ENCODE measurements at places on chromosomes 3 and 15.

DNA sequence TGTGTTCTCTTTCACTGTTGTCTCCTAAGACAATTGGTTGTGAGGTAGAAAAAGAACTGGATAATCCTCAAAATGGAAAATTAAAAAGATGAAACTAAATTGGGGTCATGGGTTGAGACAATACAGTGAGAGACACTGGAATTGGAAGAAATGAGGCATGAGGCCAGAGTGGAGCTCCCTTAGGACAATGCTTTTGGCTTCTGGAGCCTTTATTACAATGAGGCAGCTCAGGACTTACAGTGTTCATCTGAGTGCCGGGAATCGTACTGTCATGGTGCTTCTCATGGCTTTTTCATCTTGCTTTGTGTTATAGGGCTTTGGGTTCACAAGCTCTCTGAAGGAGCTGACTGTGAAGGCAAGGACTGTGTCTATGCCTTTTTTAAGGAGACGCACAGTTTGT lies 293.5 kb downstream of the SOX2 start:
- DNase-seq: no peak

DNA sequence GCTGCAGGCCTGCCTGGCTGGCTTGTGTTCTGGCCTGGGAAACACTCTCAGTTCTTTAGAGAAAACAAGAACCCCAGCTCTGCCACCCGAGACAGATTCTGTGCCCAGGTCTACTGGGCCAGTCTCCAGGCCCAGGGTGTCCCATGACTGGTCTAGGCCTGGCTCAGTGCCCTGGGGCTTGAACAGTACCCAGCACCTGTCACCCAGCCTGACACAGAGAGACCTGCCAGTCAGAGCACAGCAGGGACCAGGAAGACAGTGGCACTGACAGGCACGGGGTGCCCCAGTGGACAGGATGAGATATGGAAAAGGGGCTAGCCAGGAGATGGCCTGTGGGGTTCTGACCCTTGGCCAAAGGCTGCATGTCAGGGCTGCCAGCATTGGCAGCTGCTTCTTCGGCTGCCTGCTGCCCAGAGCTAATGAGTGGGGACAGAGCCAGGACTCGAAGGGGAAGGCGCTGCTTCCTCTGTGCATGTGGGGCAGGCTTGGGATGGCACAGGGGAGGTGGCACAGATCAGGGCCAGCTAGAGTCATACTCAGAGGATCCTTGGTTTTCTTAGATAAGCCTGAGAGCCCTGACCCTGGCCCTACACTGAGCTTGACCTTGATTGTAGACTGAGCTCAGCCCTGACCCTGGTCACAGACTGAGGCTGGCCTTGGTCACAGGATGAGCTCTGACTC lies 15.1 kb downstream of the CCDC33 start:
- no peak for DNase-seq

DNA sequence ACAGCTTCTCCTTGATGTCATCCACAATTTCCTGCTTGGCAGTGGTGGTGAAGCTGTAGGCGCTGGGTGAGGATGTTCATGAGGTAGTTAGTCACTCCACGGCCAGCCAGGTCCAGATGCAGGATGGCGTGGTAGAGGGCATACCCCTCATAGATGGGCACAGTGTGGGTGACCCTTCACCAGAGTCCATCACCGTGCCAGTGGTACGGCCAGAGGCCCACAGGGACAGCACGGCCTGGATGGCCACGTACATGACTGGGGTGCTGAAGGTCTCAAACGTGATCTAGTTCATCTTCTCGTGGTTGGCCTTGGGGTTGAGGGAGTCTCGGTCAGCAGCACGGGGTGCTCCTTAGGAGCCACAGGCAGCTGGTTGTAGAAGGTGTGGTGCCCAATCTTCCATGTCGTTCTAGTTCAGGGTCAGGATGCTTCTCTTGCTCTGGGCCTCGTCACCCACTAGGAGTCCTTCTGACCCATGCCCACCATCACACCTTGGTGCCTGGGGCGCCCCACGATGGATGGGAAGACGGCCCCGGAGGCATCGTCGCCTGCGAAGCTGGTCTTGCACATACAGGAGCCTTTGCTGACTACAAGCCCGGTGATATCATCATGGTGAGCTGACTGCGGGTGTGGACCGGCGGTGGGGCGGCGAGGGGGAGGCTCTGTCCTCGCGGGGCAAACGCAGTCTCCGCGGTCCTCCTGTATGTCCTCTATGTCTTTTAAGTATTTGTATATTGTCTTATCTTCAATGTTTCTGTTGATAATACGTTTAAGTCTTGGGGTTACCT lies 1119.0 kb downstream of the NAALADL2 start:
- no peak for DNase-seq

GRCh38 chr3:57108684-57109083 lies 48.2 kb downstream of the SPATA12 start:
- no peak for DNase-seq

DNA sequence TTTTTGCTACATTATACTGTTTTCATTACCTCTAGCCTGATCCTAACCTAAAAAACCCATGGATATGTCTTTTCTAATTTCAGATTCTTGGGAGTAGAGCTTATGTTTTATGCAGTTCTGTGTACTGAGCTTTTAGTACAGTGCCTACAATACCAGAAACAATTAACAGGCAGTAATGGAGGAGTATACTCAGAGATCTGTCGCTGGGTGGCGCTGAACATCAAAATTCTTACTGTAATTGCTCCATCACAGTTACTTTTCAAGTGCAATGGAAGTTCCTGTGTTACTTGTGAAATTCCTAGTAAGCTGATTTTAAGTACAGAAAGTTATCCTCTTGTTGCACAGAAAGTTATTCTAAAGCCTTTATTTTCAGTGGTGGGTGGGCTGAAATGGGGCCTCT lies 66.9 kb downstream of the RNF13 start:
- DNase-seq: no peak

DNA sequence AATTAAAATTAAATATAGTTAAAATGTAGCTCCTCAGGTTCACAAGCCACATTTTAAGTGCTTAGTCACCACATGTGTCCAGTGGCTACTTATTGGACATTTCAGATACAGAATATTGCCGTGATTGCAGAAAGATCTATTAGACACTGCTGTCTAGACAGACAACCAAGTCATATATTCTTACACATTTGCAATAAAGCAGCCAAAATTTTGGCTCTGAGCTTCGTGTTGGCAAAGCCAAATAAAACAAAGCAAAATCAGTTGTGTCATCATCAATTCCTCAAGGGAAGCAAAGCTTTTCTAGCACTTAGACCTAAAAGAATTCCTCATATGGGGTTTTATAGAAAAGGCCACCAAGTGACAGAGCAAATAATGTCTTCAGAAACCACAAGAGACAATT lies 193.1 kb upstream of the LPP start:
- DNase-seq: no peak

DNA sequence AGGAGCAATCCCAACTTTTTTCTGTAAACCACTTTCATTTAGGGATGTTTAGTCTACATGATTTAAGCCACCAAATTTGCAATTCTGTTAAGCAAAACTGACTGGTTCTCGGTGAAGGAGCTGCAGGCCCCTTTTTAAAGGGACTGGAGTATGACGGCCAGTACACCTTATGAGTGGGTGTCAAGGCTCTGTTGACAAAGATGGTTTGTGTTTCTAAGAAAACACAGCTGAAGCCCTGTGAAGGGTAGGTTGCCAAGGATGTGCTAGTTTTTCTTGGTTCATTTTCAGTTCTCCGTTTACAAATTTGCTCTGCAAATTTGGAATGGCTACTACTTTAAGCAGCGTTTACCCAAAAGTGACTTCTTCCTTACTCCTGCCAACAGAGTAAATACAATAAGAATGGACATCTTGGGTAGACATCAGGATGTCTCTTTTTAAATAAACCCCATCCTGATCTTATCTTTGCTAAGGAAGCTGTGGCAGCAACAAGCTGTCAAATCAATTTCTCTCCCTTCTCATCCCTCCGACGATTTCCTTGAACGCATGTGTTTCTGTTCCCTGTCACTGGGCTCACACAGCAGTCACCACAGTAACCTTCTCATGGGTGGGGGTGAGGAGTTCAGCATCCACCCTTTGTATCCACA lies 58.2 kb upstream of the CMTM8 start:
- DNase-seq: no peak

- no peak for DNase-seq
Measured at GRCh38 chr15:92079647-92080255, 226.2 kb downstream of the SLCO3A1 start.

GRCh38 chr3:102230057-102230456 lies 204.8 kb upstream of the ZPLD1 start:
- no peak for DNase-seq

DNA sequence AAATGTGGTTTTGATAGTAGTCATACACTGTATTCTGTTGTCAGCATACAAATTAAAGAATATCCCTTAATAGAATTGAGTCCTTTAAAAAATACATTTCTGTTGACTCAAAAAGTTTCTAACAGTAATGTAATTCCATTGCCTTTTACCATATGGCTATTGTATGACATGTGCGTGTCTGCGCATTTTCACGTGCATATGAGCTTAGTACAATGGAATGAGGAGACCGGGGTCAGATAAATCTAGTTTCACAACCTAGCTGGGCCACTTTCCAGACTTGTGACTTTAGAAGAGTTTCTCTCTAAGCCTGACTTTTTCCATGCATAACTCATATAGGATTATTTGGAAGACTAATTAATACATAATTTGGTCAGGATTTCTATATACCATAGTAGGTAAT lies 38.7 kb downstream of the ZBTB38 start:
- DNase-seq: no peak

- DNase-seq: no peak
Measured at GRCh38 chr3:146307456-146307725, 56.5 kb upstream of the PLSCR4 start.

- DNase-seq: no peak
Measured at GRCh38 chr3:187183210-187183862, 13.9 kb upstream of the RTP1 start.

- DNase-seq: no peak
Measured at GRCh38 chr3:108507902-108508301, 2.5 kb downstream of the MYH15 start.

- DNase-seq: no peak
Measured at GRCh38 chr3:169641167-169641566, 22.3 kb downstream of the MECOM start.

DNA sequence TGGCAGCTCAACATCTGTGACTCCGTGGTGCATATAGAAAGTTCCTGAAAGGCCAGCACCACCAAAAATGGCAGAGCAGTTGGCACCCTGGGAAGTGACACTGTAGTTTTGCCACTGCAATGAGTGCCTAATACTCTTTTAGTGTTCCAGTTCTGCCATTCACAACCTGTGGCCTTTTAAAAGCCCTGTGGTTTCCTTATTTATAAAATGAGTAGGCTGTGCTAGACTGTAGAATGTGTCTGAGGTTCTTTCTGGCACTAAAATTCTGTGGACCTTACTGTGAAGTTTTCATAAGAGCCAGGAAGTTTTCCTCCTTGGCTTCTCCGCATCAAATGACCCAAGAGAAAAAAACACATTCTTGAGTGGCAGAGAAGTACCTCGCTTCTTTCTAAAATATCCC lies 74.1 kb downstream of the MME start:
- DNase-seq: no peak

DNA sequence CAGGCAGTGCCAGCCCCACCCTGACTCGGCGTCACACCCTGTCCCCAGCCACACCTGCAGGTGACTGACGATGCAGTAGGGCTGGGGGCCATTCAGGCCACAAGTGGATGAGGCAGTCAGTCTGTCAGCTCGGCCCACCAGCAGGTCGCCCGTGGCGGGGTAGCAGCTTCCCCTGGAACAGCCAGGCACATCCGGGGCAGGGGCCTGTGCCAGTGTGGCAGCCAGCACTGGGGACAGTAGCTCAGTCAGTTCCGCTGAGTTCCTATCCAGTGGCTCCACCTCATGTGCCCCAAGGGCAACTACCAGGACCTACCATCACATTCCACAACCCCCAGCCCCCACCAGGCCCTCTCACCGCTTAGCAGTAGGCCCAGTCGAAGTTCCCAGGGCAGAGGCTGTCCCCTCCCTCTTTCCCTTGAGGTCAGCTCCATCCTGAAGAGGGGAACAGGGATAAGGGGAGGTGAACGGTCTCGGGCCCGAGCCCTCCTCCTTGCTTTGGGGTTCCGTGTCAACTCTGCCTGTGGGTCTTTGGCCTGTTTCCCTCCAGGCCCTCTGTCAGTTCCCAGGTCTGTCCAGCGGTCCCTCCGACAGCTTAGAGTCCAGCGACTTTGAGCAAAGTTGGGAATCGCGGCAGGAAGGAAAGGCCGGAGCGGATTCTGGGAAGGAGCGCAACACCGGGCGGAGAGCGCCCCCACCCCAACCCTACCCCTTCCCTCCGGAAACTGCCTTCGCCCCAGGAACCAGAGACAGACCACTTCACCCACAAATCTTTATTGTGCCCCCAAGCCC lies at the start of gene LAMB2:
Gene LAMB2, minus strand, starts transcription at position 614 of the 789 bp plus-strand sequence. Its CDS starts 183 bp downstream, at position 431.
- DNase-seq: no peak

DNA sequence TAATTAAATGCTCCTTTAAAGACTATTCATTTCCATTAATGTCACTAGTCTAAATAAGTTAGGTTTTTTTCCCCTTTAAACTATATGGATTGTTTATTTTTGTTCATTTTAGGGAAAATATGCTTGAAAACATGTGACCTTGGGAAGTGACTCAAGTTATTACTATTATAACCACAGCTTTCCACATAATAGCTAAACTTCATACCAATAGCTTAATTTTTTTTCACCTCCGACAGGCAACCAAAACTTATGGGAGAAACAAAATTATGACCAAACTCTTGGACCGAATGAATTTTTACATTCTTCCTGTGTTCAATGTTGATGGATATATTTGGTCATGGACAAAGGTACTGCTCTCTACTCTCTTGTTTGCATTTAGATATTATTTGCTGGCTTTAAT lies 16.2 kb downstream of the CPA3 start:
- no peak for DNase-seq

DNA sequence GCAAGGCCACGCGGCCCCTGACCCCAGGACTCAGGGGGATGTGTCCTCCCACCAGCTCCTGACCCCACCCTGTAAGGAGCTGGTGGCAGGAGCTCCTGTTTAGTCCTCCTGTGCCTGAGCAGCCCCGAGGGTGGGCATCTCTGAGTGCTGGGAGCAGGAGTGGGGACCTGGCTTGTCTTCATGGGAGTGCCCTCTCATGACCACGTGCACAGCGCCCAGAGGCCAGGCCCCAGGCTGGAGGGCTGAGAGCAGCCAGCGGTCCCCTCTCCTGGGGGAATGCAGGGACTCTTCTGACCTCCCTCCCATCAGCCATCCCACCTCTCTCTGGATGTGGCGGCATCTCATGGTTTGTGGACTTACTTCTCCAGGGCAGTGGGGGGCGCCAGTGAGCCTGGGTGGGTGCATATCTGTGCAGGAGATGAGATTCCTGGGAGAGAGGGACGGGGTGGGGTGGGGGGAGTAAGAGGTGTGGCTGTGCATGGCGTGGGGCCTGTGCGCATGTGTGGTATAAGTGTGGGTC lies 205.6 kb downstream of the TBC1D2B start:
- no peak for DNase-seq

DNA sequence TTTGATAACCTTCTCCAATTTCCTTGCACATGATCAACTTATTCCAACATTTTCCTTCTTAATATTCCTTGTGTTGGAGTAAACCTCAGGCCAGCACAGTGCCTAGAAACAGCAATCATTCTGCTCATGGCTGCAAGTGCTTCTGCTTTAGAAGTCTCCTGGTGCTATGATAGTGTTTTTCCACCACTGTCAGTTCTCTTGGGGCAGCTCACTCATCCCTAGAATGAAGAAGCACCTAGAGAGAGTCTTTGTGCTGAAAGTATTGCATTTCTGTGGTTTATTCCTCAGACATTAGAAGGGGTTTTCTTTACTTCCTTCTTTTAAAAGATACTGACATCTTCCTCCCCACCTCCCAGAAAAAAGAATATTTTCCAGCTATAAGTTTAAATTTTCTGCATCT lies 183.5 kb downstream of the RYR3 start:
- no peak for DNase-seq

All from effector CD8-positive, alpha-beta T cell (primary cell).